ENCODE measurements at places on chromosomes 1 and 21. TPM values are rescaled to one million over a fixed set of nuclear protein-coding genes. Genes with fewer than 3 reads are reported as not detected.

The KLHDC8A gene
- not detected for total RNA-seq

The CCDC24 gene
- total RNA-seq = 7.3 TPM

The ZFP69B gene
- total RNA-seq = 1.2 TPM

The CFHR3 gene
- total RNA-seq = 0.61 TPM

The BEST4 gene
- 0.57 TPM for total RNA-seq

The ATAD3C gene
- total RNA-seq = 15.7 TPM

GRCh38 chr1:36115200-36115669, 9.8 kb downstream of the COL8A2 start:
- no peak for DNase-seq
- no peak overlapping the region for H3K4me3 ChIP-seq
- H3K27ac ChIP-seq = no peak overlapping the region
- H3K36me3 ChIP-seq = no peaks in the 10 kb centered on the region
- H3K27me3 ChIP-seq = no peaks in the 10 kb centered on the region

DNA sequence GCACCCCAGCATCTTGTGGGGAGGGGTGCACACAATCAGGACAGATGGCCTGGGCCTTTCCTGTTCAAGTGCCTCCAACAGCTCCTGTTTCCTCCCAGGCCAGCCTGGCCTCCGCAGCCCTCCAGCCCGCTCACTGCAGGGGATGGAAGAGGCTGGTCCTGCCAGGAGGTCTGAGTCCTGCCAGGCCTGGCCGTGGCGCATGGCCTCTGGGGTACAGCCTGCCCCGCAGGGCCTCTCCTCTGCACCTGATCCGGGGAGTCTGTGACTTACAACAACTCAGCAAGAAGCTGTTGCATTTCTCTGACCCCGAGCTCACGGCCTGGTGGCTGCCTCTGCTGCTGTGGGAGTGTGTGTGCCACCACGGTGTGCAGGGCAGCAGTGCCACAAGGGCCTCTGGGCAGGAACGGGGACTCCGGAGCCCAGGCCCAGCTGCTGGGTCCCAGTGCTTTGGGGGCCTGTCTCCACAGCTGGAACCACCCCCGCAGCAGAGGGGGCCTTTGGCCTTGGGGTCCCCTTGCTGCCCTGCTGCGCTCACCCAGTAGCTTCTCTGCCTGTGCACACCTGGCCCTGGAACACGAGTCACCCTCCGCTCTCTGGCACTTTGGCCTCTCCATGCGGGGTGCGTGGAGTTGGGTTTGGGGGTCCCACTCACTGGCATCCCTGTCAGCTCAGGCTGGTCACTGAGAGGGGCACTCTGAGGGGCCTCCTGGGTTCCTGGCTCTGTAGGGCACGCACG, 17.4 kb upstream of the LRRC3 start:
- DNase-seq = no peak
- H3K4me1 ChIP-seq = peaks cover 8% of the 10 kb centered on the region
- H3K4me3 ChIP-seq = no peak overlapping the region
- H3K27me3 ChIP-seq = no peaks in the 10 kb centered on the region
- no peak overlapping the region for H3K27ac ChIP-seq

DNA sequence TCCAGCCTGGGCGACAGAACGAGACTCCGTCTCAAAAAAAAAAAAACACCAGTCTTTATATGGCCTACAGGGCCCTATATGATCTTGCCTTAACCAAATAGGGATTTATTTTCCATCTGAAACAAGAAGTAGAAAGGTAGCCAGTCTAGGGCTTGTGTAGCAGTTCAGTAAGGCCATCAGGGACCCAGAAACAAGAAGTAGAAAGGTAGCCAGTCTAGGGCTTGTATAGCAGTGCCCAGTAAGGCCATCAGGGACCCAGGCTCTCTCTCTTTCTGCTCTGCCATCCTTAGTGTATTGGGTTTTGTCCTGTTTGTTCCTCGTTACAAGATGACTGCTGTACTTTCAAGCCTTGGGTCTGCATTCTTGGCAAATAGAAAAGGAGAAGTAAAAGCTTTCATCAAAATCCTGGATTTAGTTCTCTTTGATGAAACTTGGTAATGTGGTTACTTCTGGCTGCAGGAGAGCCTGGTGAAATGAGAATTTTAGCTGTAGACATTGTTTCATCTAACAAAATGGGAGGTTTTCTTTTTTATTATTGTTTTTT, 46.1 kb downstream of the PKN2 start:
- no peak for DNase-seq
- no peaks in the 10 kb centered on the region for H3K27me3 ChIP-seq
- H3K27ac ChIP-seq = no peak overlapping the region
- H3K4me1 ChIP-seq = peaks cover 21% of the 10 kb centered on the region
- no peak overlapping the region for H3K4me3 ChIP-seq

GRCh38 chr1:203291201-203292096, 13.9 kb upstream of the BTG2 start:
- H3K36me3 ChIP-seq = no peaks in the 10 kb centered on the region
- no peak overlapping the region for H3K4me3 ChIP-seq
- peaks cover 49% of the 10 kb centered on the region for H3K4me1 ChIP-seq
- DNase-seq = peak; percentile 41
- peak overlapping the region; percentile 93 for H3K27ac ChIP-seq

- H3K4me3 ChIP-seq = no peak overlapping the region
- H3K36me3 ChIP-seq = no peaks in the 10 kb centered on the region
- no peak for DNase-seq
- H3K27ac ChIP-seq = no peak overlapping the region
These were observed 208.2 kb downstream of the S1PR1 start for GRCh38 chr1:101444873-101445618.

DNA sequence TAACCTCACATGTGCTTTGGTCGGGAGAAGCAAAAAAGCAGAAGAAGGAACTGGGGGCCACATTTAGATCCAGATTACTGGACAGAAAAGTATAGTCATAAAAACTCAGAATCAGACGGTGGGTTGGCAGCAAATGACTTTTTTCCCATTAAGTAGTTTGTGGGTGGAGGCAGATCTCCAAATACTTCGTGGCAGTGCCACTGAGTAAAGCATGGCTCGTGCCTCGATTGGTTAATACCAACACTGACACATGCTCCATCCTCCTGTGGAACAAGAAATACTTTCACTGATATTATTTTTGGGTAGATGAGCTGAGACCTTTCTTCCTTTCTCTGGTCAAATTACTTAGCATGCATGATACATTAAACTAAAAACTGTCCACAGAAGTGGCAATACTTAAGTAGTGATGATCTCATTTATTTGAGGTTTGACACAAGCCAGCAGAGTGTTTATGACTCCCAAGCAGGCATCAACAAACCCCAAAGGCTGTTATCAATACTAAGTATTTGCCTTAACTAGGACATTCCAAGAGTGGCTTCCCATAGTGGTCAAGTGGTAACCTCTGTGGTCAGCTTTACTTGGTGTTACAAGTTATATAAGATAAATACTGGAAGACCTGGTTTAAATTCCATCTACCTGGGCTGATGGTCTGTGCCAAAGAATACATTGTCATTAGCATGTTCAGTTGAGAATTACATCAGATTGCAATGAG, 500.0 kb upstream of the RUNX1 start:
- no peak overlapping the region for H3K4me3 ChIP-seq
- H3K27me3 ChIP-seq = no peaks in the 10 kb centered on the region
- DNase-seq = no peak
- H3K27ac ChIP-seq = no peak overlapping the region
- H3K4me1 ChIP-seq = no peaks in the 10 kb centered on the region
- H3K36me3 ChIP-seq = no peaks in the 10 kb centered on the region

DNA sequence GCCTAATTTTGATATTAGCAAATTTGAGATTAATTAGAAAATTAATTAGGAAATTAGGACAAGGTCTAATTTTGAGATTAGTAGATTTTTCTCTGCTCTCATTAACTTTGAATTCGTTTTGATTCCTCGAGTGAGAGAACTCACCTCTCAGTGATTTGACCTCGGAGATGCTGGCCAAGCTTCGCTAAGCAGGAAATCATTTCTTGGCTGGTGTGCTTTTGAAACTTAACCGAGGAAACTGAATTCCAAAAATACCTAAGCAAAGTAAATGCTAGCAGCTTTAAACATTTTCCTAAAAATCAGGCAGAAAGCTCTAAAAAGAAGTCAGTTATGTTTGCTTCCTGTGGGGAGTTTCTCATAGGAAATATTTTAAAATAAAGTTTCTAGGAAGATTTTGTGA, 34.9 kb downstream of the CDC14A start:
- no peaks in the 10 kb centered on the region for H3K36me3 ChIP-seq
- H3K4me1 ChIP-seq = peaks cover 23% of the 10 kb centered on the region
- no peak for DNase-seq
- H3K4me3 ChIP-seq = no peak overlapping the region
- H3K27ac ChIP-seq = peak overlapping the region; percentile 11

DNA sequence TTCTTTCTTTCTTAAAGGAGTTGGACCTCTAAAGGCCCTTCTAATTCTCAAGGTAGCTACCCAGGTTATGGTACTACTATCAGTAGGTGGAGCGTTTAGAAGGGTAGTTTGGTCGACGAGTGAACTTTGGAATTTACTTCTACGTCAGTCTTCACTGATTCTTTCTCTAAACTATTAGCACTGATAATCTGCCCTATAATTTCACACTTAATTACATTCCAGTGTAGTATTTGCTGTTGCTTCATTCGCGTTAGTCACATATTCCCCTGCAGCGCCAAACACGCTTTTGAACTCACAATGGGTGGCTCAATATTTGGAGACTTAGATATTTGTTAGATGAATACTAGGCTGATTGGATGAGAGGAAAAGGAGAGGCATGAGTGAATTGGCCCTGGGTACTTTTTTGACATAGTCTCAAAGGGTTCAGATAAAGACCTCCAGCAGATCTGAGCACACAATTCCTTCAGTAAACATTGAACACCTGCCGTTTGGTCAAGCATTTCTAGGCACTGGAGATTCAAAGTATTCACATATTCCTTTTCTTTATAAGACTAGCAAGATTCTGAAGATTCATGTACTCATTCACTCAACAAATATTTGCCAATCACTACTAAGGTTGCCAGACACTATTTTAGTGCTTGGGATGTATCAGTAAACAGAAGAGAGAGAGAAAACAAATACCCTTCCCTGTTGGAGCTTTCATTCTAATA, 929 bp upstream of the FOXJ3 start:
- peak overlapping the region; percentile 95 for H3K27ac ChIP-seq
- H3K36me3 ChIP-seq = no peaks in the 10 kb centered on the region
- peaks cover 19% of the 10 kb centered on the region for H3K4me1 ChIP-seq
- no peak for DNase-seq

DNA sequence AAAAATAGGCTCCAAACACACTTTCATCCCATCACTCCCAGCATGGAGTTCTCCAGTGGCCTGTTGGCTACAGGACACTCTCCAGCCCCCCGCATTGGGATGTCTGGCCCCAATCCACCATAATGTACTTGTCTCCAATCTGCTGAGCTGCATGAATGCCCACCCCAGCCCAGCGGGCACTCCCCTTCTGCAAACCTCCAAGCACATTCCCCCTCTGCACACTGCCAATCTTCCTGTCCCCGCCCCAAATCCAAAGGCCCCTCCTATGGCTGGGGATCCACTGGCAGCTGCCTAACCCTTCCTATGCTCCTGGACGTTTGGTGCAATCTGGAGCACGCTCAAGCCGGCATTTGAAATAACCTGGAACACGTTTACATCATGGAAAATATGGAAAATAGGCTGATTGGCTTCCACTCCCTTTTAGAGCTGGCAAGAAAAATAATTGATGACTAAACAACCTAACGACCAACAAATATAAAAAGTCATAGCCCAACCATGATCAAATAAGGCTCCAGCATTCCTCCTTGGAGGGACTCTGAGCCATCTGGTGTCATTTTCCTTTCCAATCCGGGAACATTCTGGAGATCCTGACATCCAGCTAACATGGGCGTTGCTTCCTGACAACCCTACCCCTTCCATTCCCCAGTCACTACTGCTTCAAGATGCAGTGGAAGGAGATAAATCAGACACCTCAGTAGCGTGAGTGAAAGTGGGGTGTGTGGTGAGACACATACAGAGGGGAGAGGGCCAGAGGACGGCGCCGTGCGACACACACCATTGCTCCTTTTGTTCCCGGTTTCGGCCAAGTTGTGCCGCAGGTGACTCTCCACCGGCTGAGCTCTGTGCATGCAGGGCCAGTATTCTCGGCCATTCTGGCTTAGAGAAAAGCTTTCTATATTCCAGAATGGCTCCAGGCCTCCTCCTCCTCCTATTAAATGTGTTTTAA, 41.6 kb downstream of the PDE9A start:
- H3K4me1 ChIP-seq = peaks cover 3% of the 10 kb centered on the region
- no peaks in the 10 kb centered on the region for H3K27me3 ChIP-seq
- H3K36me3 ChIP-seq = no peaks in the 10 kb centered on the region
- DNase-seq = no peak
- H3K4me3 ChIP-seq = no peak overlapping the region
- no peak overlapping the region for H3K27ac ChIP-seq

GRCh38 chr1:4033713-4034112, 133.6 kb upstream of the C1orf174 start:
- H3K36me3 ChIP-seq = no peaks in the 10 kb centered on the region
- no peak overlapping the region for H3K27ac ChIP-seq
- no peak overlapping the region for H3K4me3 ChIP-seq
- no peaks in the 10 kb centered on the region for H3K27me3 ChIP-seq

DNA sequence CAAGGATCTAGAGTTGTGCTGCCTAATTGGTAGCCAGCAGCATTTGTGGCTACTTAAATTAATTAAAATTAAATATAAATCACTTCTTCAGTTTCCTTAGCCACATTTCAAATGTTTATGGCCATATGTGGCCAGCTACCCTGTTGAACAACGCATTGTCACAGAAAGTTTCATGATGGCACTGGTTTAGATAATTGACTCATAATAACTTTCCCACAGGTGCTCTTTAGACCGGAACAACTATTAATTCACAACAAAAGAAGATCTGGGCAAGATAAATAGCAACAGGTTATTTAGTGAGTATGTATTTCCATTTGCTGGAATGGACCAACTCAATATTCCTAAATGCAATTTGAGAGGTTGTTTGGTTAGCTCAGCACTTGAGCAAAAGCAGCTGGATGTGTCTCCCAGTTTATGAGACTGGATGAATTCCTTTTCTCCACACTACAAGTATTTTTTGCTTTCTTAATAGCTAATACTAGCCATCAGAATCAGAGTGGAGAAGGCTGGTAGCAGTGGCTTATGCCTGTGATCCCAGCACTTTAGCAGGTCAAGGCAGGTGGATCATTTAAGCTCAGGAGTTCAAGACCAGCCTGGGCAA, 3.7 kb upstream of the AMIGO1 start:
- H3K36me3 ChIP-seq = no peaks in the 10 kb centered on the region
- DNase-seq = no peak
- peaks cover 13% of the 10 kb centered on the region for H3K4me1 ChIP-seq
- H3K4me3 ChIP-seq = no peak overlapping the region
- H3K27ac ChIP-seq = no peak overlapping the region

DNA sequence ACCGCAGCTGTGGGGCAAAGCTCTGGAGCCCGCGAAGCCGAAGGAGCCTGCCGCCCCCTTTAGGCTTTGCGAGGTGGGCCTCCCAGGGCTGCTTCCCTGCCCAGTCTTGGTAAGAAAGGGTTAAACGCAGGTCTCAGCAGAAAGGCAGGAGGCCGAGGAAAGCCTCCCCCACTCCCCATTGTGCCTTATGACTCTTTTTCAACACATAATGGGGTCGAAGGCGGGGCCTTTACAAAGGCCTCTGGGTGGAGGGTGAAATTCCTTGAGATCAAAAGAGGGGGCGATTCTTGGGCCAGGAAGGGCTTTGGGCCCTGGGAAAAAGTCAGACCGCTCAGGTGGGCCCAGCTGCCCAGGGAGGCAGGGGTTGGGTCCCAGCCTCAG, 880 bp downstream of the ALPL start:
- no peak for DNase-seq
- peak overlapping the region; percentile 29 for H3K4me3 ChIP-seq
- H3K27ac ChIP-seq = peak overlapping the region; percentile 92
- H3K27me3 ChIP-seq = peaks cover 8% of the 10 kb centered on the region

- no peaks in the 10 kb centered on the region for H3K36me3 ChIP-seq
- peak overlapping the region; percentile 99 for H3K27ac ChIP-seq
- no peaks in the 10 kb centered on the region for H3K27me3 ChIP-seq
- peaks cover 46% of the 10 kb centered on the region for H3K4me1 ChIP-seq
These were observed 561 bp upstream of the COQ8A start for GRCh38 chr1:226939438-226940028.

Measured in upper lobe of left lung (tissue), 6 donors.